Activated naive CD4-positive, alpha-beta T cell treated with anti-CD3 and anti-CD28 coated beads for 36 hours (primary cell): ENCODE measurements at places on chromosomes 6 and 20.

- no peak for DNase-seq
- H3K27ac ChIP-seq = no peak overlapping the region
- H3K27me3 ChIP-seq = peaks cover 31% of the 10 kb centered on the region
- H3K4me3 ChIP-seq = no peak overlapping the region
- no peaks in the 10 kb centered on the region for H3K4me1 ChIP-seq
Observed at GRCh38 chr6:163877877-163878639, 463.5 kb downstream of the QKI start.

- no peak overlapping the region for H3K4me3 ChIP-seq
- no peaks in the 10 kb centered on the region for H3K36me3 ChIP-seq
- H3K27ac ChIP-seq = no peak overlapping the region
- no peak for DNase-seq
- H3K27me3 ChIP-seq = no peaks in the 10 kb centered on the region
- H3K4me1 ChIP-seq = peaks cover 13% of the 10 kb centered on the region
Observed at GRCh38 chr20:44580581-44581268, 1.7 kb upstream of the PKIG start.

DNA sequence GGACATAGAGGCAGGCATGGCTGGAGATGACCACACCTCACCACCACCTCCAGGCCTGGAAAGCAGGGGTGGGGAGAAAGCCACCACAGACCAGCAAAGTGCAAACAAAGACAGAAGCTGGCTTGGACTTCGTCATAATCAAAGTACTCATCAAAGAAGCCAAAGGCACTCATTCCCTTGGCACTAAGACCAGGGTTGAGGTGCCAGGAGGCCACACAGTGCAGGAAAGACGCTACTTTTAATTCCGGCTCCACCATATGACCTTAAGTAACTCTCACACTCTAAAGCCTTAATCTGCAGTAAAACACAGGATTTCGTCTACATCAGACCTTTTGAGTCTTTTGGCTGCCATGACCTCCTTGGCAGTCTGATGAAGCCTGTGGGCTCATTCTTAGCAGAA lies 123.1 kb downstream of the HIVEP2 start:
- no peaks in the 10 kb centered on the region for H3K27me3 ChIP-seq
- H3K36me3 ChIP-seq = peaks cover 16% of the 10 kb centered on the region
- no peak overlapping the region for H3K4me3 ChIP-seq

- H3K4me3 ChIP-seq = no peak overlapping the region
- no peak overlapping the region for H3K27ac ChIP-seq
- no peak for DNase-seq
Observed at GRCh38 chr6:51552435-51552834, 535.0 kb downstream of the PKHD1 start.
